CD4-positive, alpha-beta T cell treated with Interleukin-10 for 1 hour (primary cell): ENCODE measurements at places on chromosomes 2 and 18.

- no peak for DNase-seq
Observed at GRCh38 chr2:100983201-100983600, 18.9 kb upstream of the RPL31 start.

DNA sequence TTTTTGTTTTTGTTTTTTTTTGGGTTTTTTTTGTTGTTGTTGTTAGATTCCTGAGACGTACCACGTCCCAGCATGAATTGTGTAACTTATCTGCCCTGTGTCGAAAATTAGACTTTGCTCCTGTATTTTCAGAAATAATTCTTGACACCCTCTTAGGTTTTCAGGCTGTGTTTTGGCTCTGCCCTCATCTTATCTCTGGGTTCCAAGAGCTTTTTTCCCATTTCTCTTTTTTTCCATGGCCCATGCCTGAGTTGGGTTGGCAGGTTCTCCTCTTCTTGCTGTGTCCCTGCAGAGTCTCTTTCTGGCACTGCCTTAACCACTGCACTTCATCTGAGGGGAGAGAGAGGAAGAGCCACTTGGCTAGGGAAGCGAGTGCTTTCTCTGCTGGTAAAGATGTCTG is 42.4 kb downstream of the CTIF start:
- no peak for DNase-seq

GRCh38 chr2:22958308-22958707 is 426.7 kb upstream of the KLHL29 start:
- no peak for DNase-seq

DNA sequence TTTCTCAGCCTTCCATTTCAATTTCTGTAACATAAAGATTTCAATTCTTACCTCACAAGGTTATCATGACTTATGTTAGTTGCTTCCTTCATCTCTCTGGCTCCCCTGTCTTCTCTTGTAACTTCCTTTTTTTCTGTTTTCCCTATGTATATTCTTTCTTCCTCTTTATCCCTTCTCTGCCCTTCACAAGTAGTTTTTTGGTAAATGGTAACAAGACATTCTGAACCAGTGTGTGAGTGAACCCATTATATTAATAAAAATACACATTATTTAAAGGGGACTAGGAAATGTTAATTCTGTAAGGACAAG is 8.4 kb downstream of the ACSL3 start:
- no peak for DNase-seq

GRCh38 chr2:219278655-219279150 is 463 bp upstream of the DNAJB2 start:
- no peak for DNase-seq

- no peak for DNase-seq
Observed at GRCh38 chr2:134932864-134933526, 14.4 kb downstream of the CCNT2 start.

GRCh38 chr2:231357931-231358330 is 37.6 kb upstream of the B3GNT7 start:
- DNase-seq, result no peak

GRCh38 chr2:205197468-205198139 is 484.7 kb upstream of the NRP2 start:
- DNase-seq, result peak; percentile 24

DNA sequence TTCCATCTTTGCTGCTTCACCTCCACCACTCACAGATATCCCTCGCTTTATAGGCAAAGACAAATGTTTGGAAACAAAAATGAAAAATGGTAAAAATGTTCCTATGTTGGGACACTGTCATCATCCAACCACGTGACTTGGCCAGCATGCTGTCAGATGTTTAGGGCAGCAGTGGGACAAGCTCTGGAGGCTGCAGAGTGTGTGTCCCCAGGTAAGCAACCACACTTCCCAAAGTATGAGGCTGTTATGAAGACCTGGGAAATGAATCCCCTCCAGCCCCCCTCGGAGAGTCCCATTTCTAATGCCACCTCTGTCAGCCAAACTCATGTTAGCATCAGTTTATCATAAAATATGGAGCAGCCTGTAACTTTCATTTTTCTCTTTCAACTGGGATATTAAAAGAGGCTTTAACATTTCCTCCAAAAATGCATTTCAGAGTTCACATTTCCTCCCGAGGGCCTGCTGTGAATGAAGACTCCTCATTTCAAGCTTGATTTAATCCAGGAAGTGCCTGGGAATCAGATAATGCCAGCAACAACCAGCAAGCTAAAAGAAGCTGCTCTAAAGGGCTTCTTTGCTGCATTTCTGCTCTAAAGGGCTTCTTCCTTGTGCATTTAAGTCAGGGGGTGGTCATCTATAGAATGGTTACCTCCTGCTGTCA is 66.2 kb downstream of the APOB start:
- no peak for DNase-seq

DNA sequence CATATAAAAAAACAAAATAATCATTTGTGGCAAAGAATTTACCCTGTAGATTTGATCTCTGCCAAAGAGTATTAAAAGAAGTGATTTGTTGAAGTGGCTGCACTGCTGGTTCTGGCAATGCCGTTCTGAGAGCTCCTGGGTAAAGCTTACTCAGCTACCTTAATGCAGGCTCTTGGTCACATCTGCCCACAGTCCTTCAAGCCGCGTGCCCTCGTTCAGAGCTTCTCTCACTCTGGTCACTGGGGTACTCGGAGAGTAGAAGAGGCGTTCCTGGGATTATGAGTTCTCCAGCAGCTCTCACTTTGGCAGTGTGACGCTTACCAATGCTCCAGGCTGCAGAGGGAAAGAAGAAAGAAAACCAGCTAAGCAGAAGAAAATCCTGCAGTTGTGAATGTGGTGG is 57.9 kb downstream of the ACVR1 start:
- DNase-seq, result no peak

DNA sequence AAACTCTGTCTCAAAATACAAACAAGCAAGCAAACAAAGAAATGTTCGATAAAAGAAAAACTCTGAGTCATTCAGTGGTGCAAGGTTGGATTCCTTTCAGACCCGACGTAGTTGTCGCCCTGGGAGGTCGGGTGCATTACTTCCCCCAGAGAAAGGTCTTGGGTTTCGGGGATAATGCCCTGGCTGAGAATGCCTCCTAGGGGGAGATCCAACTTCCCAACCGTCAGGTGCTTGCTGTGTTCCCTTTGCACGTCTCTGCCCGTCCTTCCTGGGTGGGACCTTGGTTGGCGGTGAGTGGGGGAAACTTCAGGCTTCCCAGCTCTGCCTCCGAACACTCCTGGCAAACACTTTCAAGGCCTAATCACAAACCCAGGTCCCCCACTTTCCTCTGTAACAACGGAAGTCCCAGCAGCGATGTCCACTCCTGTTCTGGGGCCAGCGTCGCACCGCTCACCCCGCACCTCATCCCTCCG is 609 bp downstream of the TPGS2 start:
- DNase-seq, result peak; percentile 28

DNA sequence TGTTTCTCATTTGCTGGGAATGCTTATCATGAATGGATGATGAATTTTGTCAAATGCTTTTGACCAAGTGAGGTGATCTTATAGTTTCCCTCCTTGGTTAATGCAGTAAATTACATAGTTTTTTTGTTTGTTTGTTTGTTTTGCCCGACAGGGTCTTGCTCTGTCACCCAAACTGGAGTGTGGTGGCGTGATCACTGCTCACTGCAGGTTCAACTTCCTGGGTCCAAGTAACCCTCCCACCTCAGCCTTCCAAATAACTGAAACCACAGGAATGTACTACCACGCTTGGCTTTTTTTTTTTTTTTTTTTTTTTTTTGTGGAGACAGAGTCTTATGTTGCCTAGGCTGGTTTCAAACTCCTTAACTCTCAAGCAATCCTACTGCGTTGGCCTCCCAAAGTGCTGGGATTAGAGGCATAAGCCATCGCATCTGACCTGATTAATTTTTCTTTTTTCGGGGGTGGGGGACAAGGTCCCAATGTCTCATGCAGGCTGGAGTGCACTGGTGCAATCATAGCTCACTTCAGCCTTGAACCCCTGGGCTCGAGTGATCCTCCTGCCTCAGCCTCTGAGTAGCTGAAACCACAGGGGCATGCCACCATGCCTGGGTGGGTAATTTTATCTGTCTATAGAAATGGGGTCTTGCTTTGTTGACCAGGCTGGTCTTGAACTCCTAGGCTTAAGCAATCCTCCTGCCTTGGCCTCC is 48.6 kb downstream of the SMAD2 start:
- DNase-seq, result no peak

DNA sequence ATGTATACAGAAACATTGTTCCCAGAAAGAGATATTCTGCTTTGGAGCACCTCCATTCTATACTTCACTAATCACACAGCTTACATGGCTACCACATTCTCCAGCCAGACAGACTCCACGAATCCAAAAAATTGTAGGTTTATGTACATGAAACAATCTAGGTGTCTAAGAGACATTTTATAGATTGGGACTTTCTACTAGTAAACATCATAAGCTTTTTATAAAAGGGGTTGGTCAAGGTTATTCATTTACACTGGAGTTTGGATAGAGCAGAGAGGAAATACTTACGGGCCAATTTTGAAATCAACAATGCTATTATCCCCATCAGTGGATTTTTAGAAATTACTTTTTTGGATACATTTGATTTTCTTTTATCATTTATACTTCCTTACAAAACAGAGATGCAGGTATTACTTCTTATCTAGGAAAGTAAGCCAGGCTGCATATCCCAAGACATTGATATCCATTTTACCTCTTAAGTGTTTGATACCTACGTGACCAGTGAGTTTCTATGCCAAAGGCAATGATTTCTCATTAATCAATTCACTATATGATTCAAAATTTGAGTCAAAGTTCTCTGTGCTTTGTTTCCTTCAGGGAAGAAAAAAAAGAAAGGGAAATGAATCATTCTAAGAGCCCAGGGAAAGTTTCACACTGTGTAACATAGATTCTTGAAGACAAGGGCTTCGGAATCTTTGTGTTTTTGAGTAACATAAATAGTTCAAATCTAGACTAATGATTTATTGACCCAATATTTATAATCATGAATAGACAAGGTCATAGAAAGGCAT is 140.5 kb downstream of the PTH2R start:
- DNase-seq, result no peak

DNA sequence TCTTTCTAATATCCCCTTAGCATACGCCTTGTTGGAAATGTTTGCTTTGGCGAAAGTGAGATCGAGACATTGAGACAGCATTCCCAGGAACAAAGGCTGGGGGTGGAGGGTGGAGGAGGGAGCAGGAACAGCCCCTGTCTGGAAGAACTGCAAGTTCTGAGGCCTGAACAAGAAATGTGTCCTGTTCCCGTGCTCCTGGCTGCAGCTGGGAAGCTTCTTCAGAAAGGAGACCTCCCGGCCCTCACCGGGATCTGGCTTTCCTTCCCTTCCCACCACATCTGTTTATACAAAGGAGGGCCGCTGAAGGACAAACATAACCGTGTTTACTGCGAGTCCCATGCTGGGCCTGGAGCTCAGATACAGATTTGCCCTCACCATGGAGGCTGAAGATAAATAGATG is 35.9 kb downstream of the AFF3 start:
- DNase-seq, result no peak

DNA sequence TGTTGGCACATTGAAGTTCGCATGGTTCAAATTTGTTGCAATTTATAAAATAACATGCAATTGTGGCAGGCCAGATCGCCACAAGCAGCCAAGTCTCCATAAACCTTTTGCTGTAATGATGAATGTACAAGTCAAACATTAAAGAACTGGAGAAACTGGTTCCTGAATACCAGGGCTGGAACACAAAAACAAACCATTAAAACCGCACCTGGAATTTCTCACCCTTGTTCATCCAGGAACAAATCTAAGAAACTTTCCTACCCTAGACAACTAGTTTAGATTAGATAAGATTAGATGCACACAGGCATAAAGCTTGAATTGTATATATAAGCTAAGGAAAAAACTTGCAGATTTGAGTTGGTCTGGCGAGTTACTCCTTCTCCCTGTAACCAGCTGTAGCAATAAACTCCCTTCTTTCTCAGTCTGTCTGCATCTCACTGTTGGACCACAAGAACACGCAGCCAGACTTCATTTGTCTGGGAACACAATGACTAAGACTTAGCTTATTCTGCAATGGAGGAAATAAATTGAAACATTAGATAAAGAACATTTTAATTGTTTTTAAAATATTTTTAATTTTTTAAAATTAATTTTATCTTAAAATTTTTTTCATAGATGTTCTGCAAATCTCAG is 1835.5 kb upstream of the LRRTM1 start:
- DNase-seq, result no peak

GRCh38 chr2:1602278-1603010 is 141.9 kb downstream of the PXDN start:
- DNase-seq, result no peak

DNA sequence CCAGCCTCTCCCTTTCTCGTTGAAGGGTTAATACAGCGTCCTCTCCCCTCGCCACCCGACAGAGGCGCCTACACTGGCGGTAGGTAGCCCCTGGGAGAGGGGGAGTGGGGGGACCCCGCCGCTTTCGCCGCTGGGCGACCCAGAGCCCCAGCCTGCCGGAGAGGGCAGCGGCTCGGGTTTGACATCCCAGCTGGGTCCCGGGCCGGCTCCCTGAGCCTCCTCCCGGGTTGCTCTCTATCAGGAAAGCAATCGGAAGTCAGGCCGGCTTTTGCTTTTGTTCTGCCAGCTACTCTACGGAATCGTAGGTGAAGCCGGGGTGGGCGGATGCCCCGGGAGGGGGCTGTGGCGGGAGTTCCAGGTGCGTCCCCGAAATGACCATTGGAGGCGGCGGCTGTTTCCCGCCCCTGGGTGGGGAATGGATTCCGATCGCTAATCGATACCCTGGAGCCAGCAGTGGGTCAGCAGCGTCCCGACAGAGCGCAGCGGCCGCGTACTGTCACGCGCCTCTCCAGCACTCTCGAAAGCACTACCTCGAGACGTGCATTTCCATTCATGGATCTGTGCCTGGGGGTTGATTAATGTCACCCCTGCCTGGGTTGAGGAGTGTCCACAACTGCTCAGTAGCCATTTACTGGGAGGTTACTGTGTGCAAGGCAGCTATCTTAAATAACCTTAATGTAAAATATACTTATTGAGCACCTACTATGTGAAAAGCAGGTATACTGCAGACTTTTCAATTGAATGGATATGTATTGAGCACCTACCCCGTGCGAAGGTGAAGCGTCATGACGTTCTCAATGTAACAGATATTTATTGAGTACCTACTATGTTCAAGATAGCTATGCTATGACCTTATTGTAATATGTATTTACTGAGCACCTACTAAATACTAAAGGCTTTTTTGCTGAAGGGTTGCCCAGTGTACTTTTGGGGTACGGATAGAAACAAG is 1.1 kb downstream of the MAPK4 start:
- DNase-seq, result no peak

GRCh38 chr2:236180831-236181453 is 12.8 kb upstream of the GBX2 start:
- DNase-seq, result peak; percentile 23

- no peak for DNase-seq
Observed at GRCh38 chr2:175742367-175742766, 259.7 kb downstream of the LNPK start.
